ENCODE measurements at places on chromosomes 2 and 18.
A peak's percentile ranks its signal among the peaks of the same experiment; 100 is the strongest.

DNA sequence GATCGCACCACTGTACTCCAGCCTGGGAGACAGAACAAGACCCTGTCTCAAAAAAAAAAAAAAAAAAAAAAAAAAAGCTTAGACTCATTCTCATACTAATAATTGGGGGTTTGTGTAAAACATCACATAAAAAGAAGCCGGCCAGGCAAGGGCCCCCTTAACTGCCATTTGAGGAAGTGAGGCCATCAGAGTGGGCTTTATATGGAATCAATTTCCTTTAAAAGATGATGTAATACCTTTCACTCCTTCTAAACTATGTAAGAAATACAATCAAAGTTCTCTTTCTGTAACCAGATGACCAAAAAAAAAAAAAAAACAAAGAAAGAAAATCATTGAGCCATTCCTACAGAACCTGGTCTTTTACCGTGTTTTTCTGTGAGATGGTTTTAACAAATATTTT is 13.1 kb upstream of the GPR55 start:
- no peak for DNase-seq

DNA sequence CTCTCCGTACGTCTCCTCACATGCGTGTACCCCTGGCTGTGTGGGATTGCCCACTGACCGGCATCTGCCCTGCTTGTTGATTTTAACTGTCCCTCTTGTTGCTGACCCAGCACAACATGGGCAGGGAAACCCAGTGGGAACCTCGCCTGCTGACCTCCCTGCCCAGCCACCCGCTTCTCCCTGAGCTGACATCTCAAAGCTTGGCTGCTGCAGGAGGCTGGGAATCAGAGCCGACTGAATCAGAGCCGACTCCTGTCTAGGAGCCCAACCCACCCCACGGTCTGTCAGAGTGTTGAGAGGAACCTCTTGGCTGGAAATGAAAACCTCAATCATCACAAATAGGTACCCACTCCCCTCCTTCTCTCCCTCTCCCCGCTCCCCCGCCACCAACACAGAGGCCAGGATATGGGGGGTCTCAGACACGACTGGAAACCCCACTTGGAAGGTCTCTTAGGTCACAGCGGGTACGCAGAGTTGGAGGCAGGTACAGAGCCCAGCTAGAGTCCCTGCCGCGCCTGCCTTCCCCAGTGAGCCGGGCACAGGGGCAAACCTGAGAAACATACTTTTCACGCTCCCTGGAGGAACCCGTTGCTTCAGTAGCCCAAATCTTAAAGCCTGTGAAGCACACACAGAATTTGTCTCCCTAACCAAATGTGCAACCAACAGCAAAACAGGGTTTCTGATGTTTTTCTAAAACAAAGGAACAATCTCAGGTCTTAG is 784 bp downstream of the EDAR start:
- DNase-seq = no peak

GRCh38 chr2:135818937-135819610 is 17.9 kb downstream of the LCT start:
- DNase-seq = peak; percentile 18

DNA sequence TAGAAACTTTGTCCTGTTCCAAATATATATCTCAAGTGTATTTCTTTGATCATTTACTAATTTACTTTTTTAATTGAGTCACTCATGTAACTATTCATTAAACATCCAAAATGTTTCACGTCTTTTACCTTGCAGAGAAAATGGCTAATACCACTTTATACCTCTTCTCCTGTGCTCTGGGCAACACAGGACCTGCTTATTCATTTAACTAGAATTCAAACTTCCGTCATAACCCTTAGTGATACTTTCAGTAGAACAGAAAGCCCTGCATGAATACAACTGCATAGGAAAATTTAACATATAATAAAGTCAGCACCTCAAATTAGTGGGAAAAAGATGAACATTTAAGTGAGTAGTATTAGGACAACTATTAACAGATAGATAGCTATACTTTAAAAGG is 205.2 kb downstream of the MREG start:
- DNase-seq = no peak

DNA sequence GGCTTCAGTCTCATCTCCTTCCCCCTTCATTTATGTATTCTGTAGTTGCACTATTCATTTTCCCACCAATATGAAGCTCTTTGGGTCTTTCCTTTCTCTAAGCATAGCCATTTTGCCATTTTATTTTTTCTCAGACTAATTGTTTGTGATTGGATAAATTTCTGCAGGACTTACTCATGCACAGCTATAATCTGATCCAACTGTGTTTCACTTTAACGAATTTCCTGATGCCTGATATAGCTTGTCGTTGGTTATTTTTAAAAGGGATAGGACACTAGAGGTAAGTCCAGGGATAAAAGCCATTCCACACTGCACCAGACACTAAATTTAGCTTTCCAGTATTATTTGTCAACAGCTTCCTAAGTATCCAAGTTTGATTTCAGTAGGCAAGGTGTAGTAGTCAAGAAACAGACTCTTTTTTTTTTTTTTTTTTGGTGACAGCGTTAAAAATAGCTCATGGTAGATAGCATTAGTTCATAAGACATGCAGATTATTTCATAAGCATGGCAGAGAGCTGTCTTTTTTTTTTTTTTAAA is 17.4 kb downstream of the ASB18 start:
- DNase-seq = no peak

- no peak for DNase-seq
Observed at GRCh38 chr2:238973038-238973739, 125.3 kb downstream of the TWIST2 start.

DNA sequence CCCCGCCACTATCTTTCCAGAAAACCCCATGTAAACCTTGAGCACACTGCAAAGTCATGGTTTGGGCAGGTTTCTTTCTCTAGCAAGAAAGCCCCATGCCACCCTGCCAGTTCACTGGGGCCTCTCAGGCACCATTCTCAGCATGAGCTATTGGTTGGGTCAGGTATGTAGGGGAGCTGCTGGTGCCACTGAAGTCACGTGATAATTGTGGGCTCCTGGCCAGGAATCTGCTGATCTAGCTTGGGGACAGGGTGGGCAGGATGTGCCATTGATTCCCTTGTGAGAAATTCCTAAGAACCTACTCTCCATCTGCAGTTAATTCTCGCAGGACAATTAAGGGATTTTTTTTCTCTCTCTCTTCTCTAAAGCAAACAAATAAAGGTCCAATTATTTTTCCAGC is 26.5 kb upstream of the HNMT start:
- DNase-seq = no peak

GRCh38 chr18:12744103-12744502 is 41.3 kb downstream of the PSMG2 start:
- peak; percentile 63 for DNase-seq

GRCh38 chr2:180927030-180927686 is 53.2 kb upstream of the UBE2E3 start:
- DNase-seq = no peak

DNA sequence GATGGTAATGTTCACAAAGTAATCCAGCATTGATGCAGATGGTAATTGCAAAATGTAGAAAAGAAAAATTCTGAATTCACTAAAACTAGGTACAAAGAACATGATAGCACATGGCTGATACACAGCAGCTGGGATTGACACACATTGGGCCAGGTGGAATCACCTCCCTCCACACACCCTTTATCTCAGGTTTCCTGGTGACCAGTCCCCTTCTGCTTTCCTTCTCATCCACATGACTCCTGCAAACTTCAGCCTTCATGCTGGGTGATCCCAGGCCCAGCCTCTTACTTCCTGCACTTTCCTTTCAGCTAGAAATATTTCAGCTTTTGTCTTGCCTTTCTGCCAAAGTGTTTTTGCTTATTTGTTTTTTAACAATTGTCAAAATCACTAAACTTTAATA is 246.9 kb downstream of the LNPK start:
- no peak for DNase-seq

- DNase-seq = peak; percentile 78
Observed at GRCh38 chr2:165874445-165875039, 79.0 kb downstream of the TTC21B start.

DNA sequence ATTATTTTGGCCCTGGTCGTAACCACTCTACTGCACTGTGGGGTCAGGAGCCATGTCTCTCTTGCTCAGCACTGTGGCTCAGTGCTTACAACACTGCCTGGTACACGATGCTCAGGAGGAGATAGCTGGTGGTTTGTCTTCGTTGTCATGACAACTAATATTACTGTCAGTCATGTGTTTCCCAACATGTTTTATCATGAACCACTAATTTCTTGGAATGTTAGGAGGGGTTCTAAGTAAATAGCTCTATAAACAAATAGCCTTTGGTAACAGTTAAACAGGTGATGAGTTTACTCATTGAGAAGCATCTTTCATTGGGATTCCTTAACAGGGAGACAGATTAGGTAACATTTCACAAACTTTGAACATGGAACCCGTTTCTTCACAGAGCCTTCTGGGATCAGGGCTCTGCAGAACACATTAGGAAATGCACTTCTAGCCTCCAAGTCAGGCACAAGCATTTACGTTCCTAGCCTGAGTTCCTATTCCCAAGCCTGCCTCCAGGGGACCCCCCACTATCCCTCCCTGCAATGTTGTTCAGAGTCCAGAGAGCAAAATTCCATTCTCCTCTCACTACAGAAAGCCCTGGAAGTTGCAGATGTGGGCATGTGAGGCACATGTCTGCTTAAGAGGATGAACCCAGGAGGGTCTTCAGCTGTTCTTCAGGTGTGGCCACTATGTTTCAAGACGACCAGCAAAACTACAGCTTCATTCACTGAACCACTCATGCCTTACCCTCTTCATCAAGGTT is 6.4 kb upstream of the RBM44 start:
- DNase-seq = no peak

- no peak for DNase-seq
Observed at GRCh38 chr2:184119989-184120800, 478.1 kb upstream of the ZNF804A start.

DNA sequence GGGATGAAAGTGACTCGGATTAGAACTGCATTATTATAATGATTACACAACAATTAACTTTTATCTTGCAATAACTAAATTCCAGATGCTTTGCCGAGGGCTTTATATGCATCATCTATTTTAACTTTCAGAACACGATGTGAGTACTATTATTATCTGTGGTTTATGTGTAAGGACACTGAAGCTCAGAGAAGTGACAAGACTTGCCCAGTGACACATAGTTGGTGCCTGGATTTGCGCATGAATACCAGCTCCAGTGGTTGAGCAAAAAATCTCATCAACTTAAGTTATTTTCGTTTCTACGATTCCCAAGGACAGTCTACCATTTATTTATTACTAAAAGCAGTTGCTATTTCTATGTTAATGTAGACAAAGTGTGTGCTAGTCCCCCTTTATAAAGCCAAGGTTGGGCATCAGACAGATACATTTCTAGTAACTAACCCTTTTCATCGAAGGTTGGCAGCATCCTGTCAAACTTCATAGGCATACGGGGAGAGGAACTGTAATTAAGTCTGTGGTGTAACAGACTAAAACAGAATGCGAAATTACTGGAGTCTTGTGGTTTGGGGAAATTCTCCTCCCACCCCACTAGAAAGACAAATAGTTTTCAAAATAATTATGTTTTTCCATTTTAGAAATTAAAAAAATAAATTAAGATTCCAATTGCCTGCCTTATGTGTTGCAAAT is 73.2 kb upstream of the BOD1L2 start:
- peak; percentile 26 for DNase-seq

GRCh38 chr2:170247882-170248393 is 70.0 kb downstream of the MYO3B start:
- DNase-seq = no peak

- DNase-seq = no peak
Observed at GRCh38 chr2:186303091-186303490, 183.0 kb upstream of the ZC3H15 start.

DNA sequence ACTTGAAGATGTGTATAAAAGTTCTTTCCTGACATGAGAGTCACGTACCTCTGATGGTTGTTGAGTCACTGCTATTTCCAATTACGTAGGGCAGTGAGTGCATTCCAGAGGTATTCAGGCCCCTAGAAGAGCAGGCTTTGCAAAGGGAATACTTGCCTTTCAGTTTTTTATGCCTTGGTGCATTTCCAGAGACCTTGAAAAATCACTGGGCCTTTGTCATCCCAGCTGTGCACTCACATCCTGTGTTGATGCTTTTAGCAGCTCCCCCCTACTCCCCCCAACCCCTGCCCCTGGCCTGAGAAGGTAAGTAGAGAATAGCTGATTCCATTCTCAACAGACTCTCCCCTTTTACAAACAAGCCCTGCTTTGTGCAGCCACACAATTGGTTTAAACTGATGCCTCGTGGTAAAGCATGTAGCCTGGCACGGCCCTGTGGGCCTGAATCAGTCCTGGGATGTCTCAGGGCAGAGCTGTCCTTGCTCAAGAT is 174.2 kb downstream of the PRPF40A start:
- DNase-seq = no peak

DNA sequence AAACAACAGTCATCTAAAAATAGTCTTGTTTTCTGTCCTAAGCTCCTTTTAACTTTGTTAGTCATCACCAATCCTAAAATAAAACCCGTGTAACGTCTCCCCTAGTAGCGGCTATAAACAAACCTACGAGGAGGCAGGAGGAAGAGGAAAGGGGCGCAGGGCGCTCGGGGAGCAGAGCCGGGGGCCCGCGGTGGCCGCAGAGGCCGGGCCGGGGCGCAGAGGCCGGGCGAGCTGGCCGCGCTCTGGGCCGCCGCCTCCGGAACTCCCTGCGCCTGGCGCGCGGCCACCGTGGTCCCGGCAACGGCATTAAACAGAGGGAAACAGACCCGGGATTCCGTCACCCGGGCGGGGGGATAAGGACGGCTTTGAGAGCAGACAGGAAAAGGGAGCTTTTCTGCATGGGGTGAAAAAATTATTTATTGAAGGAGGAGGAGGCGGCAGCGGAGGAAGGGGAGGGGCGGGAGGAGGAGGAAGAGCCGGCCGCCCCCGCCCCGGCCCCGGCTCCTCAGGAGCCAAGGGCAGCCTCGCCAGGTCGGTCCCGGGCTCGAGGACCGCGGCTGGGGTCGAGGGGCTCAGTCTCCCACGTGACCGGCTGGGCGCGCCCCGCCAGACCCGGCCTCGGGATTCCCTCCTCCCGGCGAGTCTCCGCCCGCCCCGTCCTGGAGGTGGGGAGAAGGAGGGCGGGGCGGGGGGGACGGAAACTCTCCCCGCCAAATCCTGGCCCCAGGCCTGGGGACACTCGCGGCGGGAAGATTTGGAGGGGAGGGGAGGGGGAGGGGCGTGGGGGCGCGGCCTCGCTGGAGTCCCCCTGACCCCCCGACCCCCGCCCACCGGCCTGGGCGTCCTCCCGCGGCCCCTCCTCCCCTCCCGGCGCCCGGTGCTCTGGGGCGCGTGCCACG is 1.8 kb upstream of the NFATC1 start:
- DNase-seq = peak; percentile 67

DNA sequence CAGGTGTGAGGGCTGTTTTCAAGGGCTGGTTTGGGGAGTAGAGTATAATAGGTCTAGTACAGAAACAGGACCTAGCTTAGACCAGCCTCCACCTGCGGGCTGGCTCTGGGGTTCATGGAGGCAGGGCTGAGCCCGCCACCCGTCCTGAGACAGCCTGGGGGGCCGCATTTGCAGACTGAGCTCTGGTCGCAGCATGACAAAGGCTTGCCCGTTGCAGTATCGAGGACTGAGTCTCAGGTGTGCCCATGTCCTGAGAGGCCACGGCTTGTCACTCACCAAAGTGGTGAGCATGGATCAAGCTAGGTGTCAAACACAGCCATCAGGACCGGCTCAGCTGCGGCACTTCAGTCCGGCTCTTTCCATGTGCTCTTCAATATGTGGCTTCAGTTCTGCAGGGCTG is 144.7 kb downstream of the KLHL29 start:
- no peak for DNase-seq

GRCh38 chr2:145584353-145584752 is 1064.4 kb upstream of the ZEB2 start:
- DNase-seq = peak; percentile 5

GRCh38 chr2:145060876-145061275 is 541.0 kb upstream of the ZEB2 start:
- no peak for DNase-seq

All from inflammatory macrophage treated with lipopolysaccharide for 4 hours (primary cell).